ENCODE measurements at places on chromosomes 11 and 22. TPM values are rescaled to one million over a fixed set of nuclear protein-coding genes. Genes with fewer than 3 reads are reported as not detected.

The MPEG1 gene
- not detected for total RNA-seq

The CD248 gene
- 52.9 TPM for total RNA-seq

The SERHL2 gene
- total RNA-seq: 3.6 TPM

The TSPAN18 gene
- 0.30 TPM for total RNA-seq

The RBMXL2 gene
- not detected for total RNA-seq

The SHISAL1 gene
- 3.9 TPM for total RNA-seq

The TRAF6 gene
- total RNA-seq: 5.6 TPM

The ENTHD1 gene
- total RNA-seq: not detected

The FERMT3 gene
- total RNA-seq: 0.30 TPM

The NXPE2 gene
- 0.09 TPM for total RNA-seq

The LRRC32 gene
- total RNA-seq: 59.0 TPM

The KRTAP5-1 gene
- not detected for total RNA-seq

The RAB39A gene
- not detected for total RNA-seq

The PHOX2A gene
- total RNA-seq: not detected

The MARK2 gene
- 12.6 TPM for total RNA-seq

The MMP1 gene
- total RNA-seq: 122 TPM
